ENCODE measurements at places on chromosomes 12 and 14.

GRCh38 chr12:80143537-80143936 lies 44.2 kb downstream of the OTOGL start:
- no peak for DNase-seq

DNA sequence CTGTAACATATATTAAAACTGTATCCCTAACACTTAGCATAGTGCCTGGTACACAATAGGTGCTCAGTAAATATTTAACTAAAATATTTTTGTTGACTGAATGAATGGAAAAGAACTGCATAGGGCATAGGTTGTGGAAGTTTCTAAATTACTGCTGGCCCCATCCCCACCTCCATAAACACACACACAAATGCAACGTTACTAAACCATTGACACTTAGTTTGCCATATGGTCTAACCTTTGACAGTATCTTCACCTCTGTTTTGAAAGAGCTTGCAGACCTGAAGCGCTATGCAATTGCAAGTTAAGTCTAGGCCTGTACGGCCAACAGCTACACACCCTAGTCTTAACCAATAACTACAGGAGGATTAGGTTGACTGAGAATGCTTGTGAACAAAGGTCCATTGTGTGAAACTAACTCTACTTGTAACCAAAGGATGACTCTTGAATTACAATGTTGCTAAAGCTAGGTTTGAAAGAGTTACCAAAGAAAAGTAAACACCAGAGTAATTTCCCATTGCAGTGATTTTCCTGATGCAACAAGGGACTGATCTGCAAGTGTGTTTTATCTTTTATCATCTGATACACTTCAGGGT lies 924 bp upstream of the MANSC1 start:
- no peak for DNase-seq

DNA sequence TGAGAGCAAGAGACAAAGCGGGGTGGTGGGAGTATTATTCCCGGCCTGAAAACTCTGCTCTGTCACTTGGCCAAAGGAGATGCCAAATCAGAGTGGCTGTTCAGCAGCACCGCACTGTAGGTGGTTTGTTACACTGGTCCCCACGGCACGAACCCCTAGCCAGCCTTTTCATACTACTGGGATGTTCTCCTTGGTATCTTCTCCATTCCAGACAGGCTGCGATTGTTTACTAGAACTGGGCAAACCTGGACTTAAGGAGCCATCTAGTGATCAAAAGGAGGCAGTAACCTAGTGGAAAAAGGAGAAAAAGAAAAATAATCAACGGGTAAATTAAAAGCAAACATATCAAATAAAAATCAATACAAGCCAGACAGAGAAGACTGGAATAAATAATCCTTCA lies 58.9 kb upstream of the TMTC2 start:
- DNase-seq = no peak

GRCh38 chr12:52600071-52600470 lies 1.2 kb downstream of the KRT72 start:
- no peak for DNase-seq

DNA sequence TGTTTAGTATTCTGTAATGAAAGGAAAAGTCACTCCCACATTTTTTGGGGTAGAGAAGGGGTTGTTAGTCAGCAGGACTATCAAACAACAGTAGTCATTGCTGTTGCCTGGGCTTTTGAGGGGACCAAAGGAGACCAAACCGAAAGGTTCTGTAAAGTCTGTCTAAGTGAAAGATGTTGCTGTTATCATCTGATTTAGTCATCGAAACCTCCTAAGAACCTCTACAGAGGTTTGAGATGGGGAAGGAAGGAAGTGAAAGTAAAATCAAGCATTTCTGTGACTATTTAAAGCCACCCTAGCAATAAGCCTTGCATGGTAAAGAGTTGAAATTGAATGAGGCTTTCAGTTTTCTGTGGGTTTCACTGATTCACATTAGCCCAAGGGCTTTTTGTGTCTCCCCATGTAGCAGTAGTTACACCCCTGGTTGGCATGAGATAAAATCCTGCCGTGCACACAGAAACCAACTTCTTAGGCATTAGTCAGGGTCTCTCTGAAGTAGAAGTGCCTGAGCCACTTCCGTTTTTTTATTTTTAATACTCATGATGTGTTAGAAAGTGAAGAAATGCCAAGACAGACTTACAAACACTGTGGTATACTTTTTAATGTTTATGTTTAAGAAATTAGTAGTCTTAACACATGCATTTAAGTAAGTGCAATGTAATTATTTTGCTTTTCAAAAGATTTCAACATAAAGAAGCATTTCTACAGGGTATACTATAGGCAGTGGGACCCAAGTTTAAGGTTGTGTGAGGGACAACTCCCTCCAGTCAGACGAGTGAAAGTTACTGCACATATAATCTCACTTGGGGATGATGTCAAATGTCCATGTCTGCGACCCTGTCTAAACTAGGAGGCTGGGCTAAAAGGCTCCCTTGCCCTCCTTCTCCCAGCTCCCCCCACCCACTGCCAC lies 50.4 kb downstream of the DYRK2 start:
- DNase-seq = no peak

DNA sequence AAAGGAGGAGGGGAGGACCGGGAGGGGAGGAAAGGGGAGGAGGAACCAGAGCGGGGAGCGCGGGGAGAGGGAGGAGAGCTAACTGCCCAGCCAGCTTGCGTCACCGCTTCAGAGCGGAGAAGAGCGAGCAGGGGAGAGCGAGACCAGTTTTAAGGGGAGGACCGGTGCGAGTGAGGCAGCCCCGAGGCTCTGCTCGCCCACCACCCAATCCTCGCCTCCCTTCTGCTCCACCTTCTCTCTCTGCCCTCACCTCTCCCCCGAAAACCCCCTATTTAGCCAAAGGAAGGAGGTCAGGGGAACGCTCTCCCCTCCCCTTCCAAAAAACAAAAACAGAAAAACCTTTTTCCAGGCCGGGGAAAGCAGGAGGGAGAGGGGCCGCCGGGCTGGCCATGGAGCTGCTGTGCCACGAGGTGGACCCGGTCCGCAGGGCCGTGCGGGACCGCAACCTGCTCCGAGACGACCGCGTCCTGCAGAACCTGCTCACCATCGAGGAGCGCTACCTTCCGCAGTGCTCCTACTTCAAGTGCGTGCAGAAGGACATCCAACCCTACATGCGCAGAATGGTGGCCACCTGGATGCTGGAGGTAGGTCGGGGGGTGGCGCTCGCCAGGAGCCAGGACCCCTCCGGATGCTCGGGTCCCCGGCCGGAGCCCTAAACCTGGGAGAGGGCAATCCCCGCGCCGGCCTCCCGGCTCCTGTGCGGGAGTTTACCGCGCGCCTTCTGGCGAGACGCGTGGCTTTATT lies at the start of gene CCND2:
Gene CCND2, plus strand, starts transcription at position 111 of the 744 bp plus-strand sequence. Its CDS starts 279 bp downstream, at position 390.
- DNase-seq = peak; percentile 95

DNA sequence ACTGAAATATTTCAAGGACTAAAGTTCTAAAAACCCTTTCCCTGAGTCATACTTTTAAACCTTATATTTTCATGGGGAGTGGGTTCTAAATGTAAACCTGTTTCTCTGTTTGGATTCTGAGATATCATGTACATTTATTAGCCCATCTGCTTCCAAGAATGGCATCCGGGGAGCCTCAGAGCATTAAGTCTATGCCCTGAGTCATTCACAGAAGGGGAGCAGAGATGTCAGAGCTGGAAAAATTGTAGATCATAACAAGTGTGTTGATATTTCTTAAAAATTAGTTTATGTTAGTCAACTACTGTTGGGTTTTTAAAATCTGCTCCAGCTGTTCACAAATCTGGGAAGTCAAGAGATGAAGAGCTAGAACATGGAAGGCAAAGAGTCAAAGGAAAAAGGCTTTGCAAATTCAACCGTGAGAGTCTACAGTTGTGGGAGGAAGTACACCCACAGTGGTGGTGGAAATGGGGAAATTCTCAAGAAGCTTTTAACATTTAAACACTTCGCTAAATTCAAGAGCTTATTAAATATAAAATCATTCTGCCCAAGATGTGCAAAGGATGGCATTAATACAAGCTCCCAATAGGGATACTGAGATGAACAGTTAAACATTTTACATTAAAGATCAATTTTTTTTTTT lies 70.5 kb upstream of the FLRT2 start:
- DNase-seq = no peak

DNA sequence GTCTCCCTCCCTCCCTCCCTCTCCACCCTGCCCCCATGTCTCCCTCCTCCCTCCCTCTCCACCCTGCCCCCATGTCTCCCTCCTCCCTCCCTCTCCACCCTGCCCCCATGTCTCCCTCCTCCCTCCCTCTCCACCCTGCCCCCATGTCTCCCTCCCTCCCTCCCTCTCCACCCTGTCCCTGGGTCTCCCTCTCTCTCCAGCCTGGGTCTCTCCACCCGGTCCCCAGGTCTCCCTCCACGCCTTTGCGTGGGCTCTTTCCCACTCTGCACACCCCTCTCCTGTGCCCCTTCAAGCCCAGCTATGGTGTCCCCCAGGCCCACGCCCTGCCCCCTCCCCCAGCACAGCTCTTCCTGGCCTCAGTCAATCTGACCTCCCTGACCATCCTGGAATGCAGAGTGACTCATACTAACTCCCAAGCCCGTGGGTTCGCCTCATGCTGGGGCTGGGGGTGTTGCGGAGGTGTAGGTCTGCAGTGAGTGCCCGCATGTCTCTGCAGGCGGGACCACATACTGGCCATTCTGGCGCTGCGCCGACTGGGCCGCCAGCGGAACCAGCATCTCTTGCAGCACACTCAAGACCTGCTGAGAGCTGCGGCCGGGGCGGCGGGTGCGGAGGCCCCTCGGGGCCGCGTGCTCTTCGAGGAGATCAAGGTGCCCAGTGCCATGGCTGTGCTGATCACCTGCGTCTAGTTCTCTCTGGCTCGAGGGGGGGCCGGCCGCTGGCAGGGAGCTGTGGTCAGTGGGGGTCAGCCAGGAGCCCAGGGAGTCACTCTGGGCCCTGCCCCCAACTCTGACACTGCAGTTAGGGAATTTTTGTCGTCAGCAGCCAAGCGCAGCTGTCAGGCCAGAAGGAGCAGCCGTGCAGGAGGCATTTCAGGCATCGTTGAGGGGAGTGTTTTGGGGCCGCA lies 13.5 kb upstream of the TNFAIP2 start:
- DNase-seq = no peak

DNA sequence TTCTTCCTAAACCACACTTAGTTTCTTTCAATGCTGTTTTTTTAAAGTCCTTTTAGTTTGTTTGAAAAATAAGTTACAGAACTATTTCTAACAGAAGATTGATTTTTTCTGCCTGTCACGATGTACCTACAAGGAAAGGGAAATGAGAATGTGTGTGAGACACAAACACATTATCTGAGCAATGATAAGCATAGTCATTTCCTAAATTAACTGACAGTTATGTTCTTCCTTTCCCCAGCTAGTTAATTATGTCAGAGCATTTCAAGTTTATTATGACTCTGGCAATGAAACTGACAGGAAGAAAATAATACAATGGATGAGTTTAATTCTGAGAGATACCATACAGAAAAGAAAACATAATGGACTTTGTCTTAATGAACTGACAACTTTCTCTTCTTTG lies 21.3 kb upstream of the LDHB start:
- no peak for DNase-seq

GRCh38 chr12:132689227-132689626 lies 1.8 kb downstream of the PXMP2 start:
- DNase-seq = no peak

GRCh38 chr12:29773076-29773475 lies 10.7 kb downstream of the TMTC1 start:
- DNase-seq = no peak

DNA sequence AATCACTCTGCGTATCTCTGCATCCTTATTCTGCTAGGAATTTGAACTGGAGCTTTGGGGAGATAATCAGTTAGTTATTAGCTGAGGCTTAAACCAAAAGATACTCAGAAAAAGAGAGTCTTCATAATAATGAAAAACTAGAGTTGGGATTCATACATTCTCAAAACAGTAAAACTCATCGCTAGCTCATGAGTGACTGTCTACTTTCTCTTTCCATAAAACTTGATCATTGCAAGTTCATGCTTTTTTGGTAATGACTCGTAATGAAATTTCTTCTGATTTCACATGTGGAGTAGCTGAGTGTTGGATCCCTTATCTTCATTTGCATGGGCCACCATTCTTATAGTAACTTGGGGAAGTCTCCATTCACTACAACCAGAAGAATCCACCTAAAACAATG lies 397.7 kb downstream of the PDZRN4 start:
- DNase-seq = no peak

DNA sequence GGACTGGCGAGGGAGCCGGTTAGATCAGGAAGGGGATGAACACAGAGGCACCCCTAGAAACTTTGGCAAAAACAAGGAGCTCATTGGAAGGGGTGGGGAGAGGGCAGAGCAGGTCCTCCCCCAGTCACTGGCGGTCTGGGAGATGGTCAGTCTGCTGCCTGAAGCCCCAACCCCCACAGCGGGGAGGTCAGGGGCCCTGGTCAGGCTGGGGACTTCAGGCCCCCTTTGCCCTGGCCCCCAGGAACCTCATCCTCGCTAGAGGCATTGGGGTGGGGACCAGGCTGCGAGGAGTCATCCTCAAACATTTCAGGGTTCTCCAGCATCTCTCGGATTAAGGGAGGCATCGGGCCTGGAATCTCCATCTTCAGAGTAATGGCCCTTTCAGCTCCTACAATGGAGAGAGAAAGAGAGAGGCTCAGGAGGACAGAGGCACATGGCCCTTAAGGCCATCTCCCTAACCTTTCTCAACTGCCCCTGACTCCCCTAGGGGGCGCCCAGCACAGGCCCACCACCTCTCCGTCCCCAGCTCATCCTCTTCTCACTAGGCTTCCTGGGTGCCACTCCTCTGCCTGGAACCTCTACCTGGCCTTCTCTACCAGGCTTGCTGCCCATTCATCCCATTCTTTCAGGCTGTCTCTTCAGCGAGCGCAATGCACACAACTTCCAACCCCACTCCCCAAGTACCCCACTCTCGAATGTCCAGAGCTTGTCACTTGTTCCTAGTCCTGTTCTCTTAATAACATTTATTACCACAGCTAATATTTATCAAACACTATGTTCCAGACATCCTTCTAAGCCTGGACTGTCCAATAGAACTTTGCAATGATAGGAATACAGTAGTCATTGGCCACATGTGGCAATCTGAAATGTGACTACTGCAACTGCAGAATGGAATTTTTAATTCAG lies 4.7 kb upstream of the ITGB7 start:
- DNase-seq = no peak

DNA sequence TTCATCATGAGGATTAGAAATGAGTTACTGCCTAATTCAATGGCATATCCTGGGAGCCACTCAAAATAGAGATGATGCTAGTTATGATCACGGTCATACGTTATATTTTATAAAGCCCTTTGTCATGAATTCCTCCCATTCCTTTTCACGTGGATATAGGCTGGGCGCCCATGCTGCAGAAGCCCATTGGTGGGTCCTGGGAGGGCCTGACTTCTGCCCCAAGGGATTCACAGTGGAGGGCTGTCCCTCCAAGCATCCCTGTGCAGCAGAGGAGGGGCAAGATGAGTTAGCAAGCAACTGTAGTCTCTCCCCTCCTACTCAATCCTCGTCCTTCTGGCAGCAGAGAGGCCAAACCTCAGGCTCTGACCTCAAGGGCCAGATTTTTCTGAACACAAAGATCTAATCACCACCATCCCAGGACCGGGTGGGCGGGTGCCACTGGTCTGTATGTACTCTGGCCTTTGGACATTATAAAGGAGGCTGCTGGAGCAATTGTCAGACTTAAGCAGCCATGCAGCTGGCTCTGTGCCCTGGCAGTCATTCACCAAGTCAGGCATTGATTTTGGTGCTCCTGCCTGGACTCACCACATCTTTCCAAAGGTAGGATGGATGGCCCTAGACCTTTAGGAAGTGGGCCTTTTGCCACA lies 8.6 kb downstream of the GLTP start:
- DNase-seq = no peak

- no peak for DNase-seq
Measured at GRCh38 chr14:74656964-74657363, 44.9 kb upstream of the LTBP2 start.
